ENCODE measurements at places on chromosomes 6 and 20.

- DNase-seq: no peak
Measured at GRCh38 chr20:34989118-34989517, 33.5 kb downstream of the MYH7B start.

DNA sequence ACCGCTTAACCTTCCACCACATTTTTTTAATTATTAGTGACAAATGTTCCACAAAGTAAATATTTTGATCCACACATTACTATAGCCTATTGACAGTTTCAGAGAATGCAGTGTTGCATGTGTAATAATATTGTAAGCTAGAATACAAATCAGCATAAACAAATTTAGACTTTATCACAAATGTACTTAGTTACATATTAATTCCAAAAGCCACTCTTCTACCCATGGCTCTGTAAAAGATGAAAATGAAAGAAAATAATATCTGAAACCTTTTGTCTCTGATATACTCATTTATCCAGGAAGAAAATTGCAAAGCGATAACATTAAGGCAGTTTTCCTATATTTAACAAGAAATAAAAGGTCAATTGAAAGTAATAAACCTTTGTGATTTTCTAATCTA, 954.0 kb upstream of the MAN1A1 start:
- DNase-seq: no peak

DNA sequence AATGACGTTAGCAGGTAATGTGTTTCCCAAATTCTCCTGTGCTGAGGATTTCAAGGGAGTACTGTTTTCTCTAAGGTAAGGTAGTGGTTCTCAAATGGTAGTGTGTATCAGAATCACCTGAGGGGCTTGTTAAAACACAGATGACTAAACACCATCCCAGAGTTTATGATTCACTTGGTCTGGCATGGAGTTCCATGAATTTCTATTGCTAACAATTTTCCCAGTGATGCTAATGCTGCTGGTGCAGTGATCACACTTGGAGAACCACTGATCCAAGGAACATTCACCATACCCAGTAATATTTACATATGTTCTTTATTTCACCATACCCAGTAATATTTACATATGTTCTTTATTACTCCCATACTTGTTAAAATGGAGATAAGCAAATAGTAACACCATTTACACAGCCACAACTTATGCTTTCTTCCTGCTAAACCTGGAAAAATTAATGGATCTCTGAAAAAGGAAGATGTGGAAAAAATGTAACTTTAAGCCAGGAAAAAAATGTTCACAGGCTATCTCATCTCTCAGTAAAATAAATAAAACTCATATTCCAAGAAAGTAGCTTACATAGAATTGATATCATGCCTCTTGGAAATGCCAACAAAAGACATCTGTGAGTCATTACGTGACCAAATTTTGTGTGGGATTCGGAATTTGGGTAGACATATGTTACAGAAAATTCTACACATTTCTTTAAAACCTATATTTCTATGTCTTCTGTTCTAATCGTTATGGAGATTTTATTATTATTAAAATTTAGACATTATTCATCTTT, 129.5 kb downstream of the MMUT start:
- DNase-seq: no peak

GRCh38 chr6:82072121-82072521, 175.4 kb downstream of the IBTK start:
- no peak for DNase-seq

GRCh38 chr20:704726-705125, 29.1 kb upstream of the SCRT2 start:
- no peak for DNase-seq

DNA sequence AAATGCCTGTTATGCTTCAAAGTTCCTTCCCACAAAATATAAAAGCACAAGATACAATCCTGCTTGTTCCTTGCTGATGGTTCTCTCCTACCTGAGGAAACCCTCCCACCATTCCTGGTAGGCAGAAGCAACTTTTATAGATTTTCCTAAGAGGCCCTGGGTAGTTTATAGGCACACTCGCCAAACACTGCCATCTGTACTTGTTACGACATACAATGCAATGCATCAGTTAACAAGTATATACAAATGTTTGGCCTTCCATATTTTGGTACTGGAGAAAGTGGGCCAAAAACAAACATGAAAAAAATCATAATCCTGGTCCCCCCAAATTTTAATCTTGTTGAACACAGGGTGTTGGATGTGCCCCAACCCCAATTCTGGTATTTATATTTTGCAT, 16.6 kb downstream of the MCM9 start:
- DNase-seq: no peak

- no peak for DNase-seq
Measured at GRCh38 chr6:48813836-48814235, 649.2 kb downstream of the MMUT start.

- no peak for DNase-seq
Measured at GRCh38 chr6:28167926-28168325, 26.2 kb downstream of the ZKSCAN8 start.

- no peak for DNase-seq
Measured at GRCh38 chr20:37956107-37956585, 53.2 kb downstream of the VSTM2L start.

GRCh38 chr20:17992224-17992637, 23.4 kb downstream of the MGME1 start:
- no peak for DNase-seq

DNA sequence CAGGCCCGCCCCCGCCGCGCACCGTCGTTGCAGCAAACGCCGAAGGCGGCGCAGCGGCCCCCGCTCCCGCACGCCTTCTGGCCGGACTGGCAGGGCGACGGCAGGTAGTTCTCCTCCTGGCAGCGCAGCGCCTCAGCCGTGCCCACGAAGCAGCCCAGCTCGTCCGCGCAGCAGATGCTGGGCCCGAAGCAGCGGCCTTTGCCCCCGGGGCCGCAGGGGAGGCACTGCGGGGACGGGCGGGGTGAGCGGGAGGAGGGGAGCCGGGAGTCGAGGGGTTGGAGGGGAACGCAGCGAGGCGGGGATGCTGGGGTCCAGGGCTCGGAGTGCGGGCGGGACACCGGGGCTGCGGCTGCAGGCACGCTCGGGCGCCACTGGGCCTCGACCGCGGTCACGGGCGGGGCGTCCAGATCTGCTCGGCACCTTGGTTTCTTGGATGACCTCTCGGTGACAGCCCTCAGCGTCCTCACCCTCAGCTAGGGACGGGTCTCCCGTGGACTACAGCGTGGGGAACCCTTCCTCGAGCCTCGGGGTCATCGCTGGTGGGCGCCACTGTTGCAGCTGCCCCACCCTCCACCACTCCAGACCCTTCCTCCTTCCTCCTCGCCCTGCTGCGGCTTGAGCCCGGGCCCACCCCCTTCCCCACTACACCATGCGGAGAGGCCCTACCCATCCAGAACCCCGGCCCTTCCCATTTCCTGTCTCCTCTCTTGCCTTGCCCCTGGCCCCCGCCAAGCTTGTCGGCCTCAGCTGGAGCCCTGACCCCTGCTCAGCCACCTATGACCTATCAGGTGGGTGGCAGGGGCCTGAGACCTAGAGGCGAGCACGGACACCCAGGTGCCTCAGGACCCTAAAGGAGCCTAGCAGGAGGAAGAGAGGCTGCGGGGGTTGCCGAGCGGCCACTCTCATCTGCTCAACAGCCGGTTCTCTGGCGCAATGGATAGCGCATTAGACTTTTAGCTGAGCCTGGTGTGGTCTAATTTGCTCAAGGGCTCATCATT, 1.3 kb downstream of the AVP start:
- no peak for DNase-seq

DNA sequence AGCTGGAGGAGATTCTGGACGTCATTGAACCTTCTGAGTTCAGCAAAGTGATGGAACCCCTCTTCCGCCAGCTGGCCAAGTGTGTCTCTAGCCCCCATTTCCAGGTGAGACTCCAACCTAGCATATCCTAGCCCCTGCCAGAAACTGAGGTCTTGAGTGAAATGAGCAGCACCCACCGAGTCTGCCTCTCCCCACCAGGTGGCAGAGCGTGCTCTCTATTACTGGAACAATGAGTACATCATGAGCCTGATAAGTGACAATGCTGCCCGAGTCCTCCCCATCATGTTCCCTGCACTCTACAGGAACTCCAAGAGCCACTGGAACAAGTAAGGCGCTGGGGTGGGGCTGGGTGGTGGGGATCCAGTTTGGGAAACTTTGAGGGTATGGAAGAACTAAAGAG, 4.6 kb downstream of the MEA1 start:
- DNase-seq: no peak

DNA sequence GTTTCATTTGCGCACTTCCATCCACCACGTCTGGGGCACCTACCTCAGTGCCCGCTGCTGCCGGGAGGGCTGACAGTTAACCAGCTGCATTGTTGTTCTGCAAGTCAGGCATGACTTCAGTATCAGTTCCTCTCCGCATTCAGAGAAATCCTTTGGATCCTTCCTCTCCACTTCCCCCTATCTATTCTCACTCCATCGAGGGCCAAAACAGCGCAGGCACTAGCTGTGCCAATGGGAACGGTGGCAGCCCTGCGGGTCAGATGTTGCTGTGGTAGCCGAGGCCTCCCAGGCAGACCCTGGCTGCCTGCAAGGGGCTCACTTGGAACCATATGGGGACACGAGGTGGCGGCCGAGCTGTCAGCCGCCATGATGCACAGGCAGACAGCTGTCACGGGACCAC, 64.2 kb upstream of the INSM1 start:
- DNase-seq: no peak

Data from activated naive CD4-positive, alpha-beta T cell (primary cell).